Ascending aorta (tissue), 2 donors: ENCODE measurements at places on chromosomes 5 and 9. TPM values are rescaled to one million over a fixed set of nuclear protein-coding genes. Genes with fewer than 3 reads are reported as not detected.

GRCh38 chr5:80608731-80609130 is 38.7 kb upstream of the ANKRD34B start:
- no peak for DNase-seq

COL15A1 gene
- 58.6 TPM for total RNA-seq

- no peak for DNase-seq
Observed at GRCh38 chr5:6059137-6059800, 319.1 kb downstream of the MED10 start.

SOX30 gene
- not detected for total RNA-seq

MZB1 gene
- total RNA-seq: 8.0 TPM
